ENCODE measurements at places on chromosomes 1 and 21. TPM values are rescaled to one million over a fixed set of nuclear protein-coding genes. Genes with fewer than 3 reads are reported as not detected.

JAK1 gene
- 50.0 TPM for total RNA-seq

FOXD3 gene
- total RNA-seq = 0.05 TPM

PCP4 gene
- total RNA-seq = not detected

DEPDC1 gene
- 55.3 TPM for total RNA-seq

GRCh38 chr1:13873032-13873431 lies 173.0 kb downstream of the PRDM2 start:
- no peak for DNase-seq

DNA sequence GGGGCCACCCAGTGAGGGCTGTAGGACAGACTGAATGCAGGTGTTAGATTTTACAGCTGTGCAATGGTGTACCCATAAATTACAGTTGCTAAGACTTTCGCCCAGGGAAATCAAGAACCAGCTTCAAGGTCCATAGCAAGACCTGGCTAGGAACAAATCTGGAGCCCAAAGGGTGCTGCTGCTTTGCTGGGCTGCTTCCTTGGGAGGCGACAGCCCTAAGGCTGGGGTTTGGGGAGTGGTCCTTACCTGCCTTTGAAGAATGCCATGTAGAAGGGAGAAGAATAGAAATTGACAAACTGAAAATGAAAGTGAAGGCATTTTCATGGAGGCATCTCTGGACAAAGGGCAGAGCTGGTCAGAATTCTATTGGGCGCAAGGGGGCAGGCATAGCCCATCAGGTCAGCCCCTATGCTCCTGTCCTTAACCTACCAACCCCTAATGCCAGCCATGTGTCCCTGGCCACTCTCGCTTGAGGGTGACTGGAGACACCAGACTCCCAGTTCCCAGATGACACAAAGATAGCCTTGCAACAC lies 7.6 kb upstream of the ARHGEF19 start:
- peak; percentile 10 for DNase-seq

DNA sequence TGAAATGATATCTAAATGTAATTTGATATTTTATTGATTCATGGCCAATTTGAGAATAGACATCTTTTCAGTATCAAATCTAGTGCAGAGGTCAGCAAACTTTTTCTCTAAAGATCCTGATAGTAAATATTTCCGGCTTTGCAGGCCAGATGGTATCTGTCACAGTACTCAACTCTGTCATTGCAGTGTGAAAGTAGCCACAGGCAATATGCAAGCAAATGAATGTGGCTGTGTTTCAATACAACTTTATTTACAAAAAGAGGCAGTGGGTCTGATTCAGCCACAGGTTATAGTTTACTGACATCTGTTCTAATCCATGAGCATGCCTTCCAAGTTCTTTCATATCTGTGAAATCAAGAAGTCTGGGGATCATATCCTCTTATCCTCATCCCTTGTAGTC lies 221.2 kb downstream of the PRDM2 start:
- no peak for DNase-seq

- no peak for DNase-seq
Observed at GRCh38 chr1:154837034-154837671, 32.9 kb downstream of the KCNN3 start.

DNA sequence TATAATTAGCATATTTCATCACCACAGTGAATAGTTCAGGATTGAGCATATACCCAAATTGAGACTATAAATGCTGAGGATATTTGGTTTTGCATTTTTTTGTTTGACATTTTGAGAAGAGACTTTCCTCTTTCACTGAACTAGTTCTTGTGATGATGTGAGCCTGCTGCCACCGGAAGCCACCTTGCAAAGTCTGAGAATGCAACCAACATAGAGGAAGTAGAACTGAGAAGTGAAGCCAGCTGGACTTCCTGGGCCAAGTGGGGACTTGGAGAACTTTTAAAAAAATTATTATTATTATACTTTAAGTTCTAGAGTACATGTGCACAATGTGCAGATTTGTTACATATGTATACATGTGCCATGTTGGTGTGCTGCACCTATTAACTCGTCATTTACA lies 102.3 kb downstream of the RPE65 start:
- DNase-seq = no peak

DNA sequence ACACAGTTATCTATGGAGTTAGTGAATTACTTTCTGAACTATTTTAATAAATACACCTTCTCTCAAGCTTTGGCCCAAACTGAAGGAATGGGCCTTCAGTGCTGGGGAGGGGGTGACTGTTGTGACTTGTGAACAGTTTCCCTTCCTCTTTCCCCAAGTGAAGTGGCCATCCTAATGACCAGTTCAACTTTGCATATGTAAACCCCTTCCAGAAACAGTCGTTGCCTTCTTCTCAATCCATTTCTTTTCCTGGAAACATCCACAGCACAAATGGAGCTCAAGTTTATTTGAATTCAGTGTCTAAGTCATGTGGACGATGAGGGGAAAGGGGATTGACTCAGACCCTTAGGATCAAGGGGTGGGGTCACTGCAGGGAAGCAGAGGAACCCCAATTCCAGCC lies 1.3 kb upstream of the INPP5B start:
- DNase-seq = no peak

DNA sequence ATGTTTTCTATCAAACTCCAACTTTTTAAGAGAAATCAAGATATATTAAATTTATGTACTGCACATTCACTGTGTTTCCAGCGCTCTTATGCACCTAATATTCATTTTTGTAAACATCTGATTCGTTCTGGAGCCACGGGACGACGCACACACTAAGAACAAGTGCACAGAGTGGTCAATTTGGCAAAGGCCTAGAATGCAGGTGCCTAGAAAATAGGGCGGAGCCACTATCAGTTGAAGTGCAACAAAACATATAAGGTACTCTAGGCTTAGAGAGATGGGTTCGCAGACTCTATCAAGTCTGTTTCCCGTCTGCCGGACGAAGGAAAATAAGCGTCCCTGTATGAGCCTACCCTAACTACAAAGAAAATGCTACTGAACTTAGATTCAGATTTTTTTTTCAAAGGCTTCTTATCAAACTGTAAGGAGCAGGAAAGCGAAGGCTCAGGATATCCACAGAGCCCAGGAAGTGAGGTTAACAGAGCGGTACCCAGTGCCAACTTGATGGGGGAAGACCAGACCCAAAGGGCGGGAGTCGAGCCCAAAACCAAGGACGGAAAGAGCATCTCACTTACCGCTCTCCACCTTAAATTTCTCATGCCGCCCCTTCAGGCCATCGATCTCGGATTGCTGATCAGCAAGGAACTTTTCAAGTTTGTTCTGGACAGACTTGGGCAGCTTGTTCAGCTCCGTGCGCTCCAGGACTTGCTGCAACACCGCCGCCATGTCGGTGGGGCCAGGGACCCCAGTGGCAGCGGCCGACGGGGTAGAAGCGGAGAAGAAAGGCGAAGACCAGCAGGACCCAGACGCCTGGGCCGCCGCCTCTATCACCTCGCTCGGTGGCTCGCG lies 526 bp downstream of the TPR start:
- DNase-seq = peak; percentile 18

GRCh38 chr1:206847337-206847834 lies 18.0 kb upstream of the IL20 start:
- no peak for DNase-seq

Measured in HT1080 (cell line).